Mucosa of gallbladder (tissue), 1 donor: ENCODE measurements at places on chromosomes 7 and 10.

DNA sequence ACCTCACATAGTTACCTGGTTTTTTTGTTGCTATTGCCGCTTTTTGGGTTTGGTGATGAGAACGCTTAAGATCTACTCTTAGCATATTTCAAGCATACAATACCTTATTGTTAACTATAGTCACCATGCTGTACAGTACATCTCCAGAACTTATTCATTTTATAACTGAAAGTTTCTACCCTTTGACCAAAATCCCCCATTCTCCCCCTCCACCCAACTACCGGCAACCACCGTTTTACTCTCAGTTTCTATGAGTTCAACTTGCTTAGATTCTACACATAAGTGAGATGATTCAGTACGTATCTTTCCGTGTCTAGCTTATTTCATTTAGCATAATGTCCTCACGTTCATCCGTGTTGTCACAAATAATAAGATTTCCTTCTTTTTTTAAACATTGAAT is 86.7 kb upstream of the IL6 start:
- DNase-seq, result no peak

DNA sequence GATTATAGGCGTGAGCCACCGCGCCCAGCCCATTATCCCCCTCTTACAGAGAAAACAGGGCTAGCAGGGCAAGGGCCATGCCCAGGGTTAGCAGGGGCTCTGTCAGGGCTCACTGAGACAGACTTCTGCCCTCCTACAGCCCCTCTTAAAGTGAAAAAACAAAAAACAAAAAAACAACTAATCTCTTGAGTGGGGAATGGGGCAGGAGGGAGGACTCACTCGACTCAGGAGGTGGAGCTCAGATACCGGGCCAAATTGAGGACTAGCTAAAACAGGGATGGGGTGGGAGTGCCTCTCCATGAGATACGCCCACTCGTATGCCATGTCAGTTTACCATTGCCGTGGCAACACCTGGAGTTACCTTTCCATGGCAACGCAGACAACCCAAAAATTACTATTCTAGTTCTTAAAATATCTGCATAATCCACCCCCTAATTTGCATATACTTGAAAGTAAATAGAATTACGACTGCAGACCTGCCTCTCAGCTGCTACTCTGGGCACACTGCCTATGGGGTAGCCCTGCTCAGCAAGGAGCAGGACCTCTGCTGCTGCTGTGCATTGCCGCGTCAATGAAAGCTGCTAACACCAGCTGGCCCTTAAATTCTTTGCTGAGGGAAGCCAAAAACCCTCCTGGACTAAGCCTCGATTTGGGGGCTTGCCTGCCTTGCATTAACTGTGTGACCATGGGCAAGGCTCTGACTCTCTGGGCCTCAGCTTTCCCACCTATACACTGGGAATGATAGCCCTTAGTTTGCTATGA is 13.4 kb downstream of the SSC4D start:
- DNase-seq, result no peak

GRCh38 chr10:121680879-121681655 is 82.8 kb upstream of the FGFR2 start:
- DNase-seq, result no peak

DNA sequence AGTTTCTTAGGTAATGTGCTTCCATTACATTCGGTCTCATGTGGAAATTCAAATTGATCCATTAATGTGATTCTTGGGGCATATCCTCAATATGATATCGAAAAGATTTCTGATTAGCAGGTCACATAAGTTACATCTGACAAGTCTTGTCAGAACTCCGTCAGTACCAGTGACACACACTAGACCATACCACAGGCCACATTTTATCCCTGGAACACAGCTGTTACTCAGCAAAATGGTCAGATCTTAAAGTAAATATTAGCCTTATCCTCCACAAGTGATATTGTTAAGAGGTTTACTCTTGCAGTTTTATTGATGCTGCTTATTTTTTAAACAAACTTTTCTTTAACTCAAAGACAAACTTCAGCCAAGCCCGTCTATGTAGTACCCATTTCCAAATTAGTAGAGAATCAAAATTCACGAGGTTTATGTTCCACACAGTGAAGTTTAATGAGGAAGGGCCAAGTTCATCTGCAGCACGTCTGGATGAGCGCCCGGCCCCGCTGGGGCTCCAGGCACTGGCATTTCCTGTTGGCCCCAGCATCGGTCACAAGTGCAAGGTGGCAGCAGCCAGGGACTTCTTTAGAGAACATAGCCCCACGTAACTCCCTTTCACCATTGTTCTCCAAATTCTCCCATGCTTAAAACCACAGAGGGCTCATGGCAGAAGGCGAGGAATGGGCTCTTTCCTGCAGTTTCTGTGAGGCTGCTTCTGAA is 132.2 kb downstream of the VIPR2 start:
- DNase-seq, result peak; percentile 60

DNA sequence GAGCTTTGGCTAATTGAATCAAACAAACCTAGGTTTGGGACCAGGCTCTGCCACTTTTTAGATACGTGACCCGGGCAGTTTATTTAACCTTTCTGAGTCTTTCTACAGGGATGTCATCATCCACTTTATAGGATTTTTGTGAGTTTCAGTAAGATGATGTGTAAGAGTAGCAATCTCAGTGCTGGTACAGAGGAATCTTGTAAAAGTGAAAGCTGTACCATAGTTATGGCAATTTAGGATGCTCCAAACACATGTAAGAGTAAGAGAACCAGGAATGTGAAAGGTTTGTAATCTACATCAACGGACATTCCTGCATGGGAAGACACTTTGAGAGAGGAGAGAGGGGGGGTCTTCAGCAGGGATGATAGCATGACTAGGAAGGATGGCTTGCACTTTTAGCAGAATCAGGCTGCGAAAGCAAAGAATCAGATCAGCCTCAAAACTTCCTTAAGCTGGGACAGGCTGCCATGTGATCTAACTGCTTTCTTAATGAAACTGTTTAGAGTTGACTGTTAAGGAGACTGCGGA is 968 bp downstream of the NOLC1 start:
- no peak for DNase-seq
